Stimulated activated CD4-positive, alpha-beta T cell treated with anti-CD3 and anti-CD28 coated beads, Interleukin-12 subunit alpha, Interleukin-12 subunit beta, amount 100 ng/mL, for 4 hours (primary cell): ENCODE measurements at places on chromosomes 3 and 15.

DNA sequence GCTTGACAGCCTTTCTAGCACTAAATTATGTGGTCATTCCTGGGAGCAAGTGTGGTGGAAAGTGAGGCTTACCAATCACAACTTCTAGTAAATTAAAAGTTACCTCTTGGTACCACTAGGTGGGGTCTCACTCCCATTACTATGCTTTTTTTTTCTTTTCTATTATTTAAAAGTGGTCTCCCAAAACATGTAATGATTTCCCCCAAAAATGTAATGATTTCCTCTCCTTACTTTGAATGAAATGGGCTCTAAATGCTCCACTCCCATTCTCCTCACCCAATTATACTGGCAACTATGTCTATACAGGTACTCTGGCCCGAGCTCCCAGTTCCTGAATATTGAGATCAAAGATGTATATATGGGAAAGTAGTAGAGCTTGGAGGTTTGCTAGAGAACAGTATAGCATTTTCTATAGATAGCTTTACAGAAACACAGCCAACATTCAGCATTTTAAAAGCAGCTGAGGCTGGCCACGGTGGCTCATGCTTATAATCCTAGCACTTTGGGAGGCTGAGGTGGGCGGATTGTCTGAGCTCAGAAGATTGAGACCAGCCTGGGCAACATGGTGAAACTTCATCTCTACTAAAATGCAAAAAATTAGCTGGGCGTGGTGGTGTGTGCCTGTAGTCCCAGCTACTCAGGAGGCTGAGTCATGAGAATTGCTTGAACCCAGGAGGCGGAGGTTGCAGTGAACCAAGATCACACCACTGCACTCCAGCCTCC is 70.9 kb downstream of the DCUN1D1 start:
- DNase-seq: no peak

- DNase-seq: no peak
Measured at GRCh38 chr3:17054301-17054981, 169.7 kb downstream of the PLCL2 start.

DNA sequence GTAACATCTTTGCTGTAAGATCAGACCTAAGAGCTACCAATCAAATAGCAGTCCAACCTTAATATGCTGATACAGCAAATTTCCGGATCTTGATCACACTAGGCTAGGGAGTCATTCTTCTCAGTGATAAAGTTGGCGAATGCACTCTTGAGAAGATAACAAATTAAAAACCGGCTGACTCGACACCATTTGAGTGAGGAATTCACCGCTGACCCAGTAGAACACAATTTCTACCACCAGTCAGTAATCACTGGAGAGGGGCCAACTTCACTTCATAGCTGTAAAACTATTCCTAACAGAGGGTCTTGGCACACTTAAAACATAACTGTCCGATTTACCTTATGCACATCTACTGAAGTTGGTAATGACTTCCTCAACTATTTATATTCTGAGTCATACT is 47.2 kb downstream of the MEIS2 start:
- no peak for DNase-seq

DNA sequence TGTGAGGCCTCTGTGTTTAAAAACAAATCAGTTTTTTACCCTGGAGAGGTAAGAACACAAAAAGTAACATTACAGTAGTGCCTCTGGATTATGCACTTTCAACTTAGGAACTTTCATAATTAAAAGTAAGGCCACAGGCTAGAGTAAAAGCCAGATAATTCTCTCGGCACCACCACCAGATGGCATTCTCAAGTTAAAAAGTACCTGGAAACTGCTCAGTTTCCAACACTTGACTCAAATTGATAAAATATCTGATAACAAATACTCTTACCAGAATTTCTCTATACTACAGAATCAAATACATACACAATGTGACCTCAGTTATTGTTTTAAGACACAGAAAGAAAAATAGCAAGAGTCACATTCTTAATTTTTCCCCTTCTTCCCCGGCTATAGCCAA is 19.9 kb downstream of the SPICE1 start:
- DNase-seq: no peak
